ENCODE measurements at places on chromosomes 2 and 18. TPM values are rescaled to one million over a fixed set of nuclear protein-coding genes. Genes with fewer than 3 reads are reported as not detected.

DNA sequence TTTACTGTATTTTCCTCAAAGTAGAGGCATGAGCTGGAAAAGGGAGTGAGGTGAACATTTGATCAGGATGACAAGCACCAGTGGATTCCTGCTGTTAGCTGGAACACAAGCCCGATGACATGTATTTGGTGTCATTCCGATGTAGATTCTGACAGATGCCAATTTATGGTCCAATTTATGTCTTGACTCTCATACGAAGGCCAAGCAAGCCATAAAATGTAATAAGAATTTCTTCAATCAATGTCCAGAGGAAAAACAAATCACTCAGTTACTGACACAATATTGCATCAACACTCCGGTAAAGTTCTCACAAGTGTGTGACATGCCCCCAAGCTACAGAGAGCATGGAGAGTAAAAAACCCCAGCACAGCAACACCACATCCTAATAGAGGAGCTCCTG is 138.3 kb upstream of the ZNF521 start:
- H3K27me3 ChIP-seq = no peaks in the 10 kb centered on the region
- H3K4me3 ChIP-seq = no peak overlapping the region
- H3K27ac ChIP-seq = no peak overlapping the region
- DNase-seq = no peak

DNA sequence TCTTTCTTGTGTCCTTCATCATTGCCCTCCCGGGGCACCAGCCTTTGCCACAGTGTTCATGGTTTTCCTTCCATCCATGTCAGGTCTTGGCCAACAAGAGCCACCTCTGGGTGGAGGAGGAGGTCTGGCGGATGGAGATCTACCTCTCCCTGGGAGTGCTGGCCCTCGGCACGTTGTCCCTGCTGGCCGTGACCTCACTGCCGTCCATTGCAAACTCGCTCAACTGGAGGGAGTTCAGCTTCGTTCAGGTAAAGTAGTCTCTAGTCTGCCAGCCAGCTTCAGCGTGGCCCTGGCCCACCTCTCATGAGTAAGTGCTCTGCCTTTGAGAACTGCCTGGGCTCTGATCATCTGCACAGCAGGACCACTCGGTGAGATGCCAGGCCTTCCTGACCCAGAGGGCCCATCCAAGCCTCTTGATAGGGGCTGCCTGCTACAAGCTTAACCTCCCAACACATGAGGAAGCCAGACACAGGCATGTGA is 31.0 kb downstream of the STEAP3 start:
- H3K36me3 ChIP-seq = peaks cover 16% of the 10 kb centered on the region
- peaks cover 36% of the 10 kb centered on the region for H3K4me1 ChIP-seq
- no peak overlapping the region for H3K27ac ChIP-seq
- H3K27me3 ChIP-seq = no peaks in the 10 kb centered on the region

DNA sequence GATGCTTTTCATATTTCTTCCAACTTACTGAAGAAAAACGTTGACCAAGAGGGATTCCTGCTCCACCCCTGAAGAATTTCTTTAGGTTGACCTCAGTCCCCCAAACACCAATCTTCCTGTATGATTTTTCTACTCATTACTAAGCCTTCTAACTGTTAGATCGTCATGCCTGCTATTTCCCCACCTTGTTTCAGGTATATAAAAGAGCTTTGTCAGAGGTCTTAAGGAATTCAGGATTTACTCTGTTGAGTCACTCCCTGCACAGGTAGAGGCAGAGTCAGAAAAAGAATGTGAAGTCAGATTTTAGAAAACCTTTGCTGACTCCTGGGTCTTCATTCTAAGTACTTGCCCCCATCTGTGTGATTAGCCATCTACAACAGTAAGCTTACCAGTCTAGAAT is 83.8 kb upstream of the NOSTRIN start:
- peaks cover 25% of the 10 kb centered on the region for H3K4me1 ChIP-seq
- H3K27ac ChIP-seq = peak overlapping the region; percentile 84
- no peaks in the 10 kb centered on the region for H3K27me3 ChIP-seq

DNA sequence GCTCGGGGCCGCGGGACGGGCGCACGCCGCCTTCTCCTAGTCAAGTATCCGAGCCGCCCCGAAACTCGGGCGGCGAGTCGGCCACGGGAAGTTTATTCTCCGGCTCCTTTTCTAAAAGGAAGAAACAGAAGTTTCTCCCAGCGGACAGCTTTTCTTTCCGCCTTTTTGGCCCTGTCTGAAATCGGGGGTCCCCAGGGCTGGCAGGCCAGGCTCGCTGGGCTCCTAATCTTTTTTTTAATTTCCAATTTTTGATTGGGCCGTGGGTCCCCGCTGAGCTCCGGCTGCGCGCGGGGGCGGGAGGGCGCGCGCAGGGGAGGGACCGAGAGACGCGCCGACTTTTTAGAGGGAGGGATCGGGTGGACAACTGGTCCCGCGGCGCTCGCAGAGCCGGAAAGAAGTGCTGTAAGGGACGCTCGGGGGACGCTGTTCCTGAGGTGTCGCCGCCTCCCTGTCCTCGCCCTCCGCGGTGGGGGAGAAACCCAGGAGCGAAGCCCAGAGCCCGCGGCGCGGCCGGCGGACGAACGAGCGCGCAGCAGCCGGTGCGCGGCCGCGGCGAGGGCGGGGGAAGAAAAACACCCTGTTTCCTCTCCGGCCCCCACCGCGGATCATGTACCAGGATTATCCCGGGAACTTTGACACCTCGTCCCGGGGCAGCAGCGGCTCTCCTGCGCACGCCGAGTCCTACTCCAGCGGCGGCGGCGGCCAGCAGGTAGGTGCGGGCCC is 617 bp downstream of the FOSL2 start:
- no peaks in the 10 kb centered on the region for H3K27me3 ChIP-seq
- H3K4me3 ChIP-seq = peak overlapping the region; percentile 79
- H3K4me1 ChIP-seq = peaks cover 33% of the 10 kb centered on the region
- H3K27ac ChIP-seq = peak overlapping the region; percentile 89
- H3K36me3 ChIP-seq = no peaks in the 10 kb centered on the region

DNA sequence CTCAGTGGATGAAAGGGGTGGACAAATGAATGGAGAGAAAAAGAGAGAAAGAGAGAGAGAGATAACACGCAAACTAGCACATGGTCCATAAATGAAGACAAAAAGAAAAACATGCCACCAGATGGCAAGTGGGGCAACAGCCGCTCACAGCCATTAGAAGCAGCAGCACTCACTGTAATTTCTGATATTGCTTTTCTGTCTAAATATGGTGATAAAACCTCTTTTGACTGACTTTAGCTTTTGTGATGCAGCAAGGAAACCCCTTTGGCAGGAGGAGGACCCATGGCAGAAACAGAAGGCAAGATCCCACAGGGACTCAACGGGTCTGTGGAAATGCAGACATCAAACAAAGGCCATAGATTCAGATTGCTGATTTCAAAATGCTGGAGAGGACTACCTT is 88.0 kb upstream of the CDH20 start:
- no peaks in the 10 kb centered on the region for H3K36me3 ChIP-seq
- H3K27ac ChIP-seq = no peak overlapping the region
- no peak for DNase-seq
- H3K27me3 ChIP-seq = no peaks in the 10 kb centered on the region

DNA sequence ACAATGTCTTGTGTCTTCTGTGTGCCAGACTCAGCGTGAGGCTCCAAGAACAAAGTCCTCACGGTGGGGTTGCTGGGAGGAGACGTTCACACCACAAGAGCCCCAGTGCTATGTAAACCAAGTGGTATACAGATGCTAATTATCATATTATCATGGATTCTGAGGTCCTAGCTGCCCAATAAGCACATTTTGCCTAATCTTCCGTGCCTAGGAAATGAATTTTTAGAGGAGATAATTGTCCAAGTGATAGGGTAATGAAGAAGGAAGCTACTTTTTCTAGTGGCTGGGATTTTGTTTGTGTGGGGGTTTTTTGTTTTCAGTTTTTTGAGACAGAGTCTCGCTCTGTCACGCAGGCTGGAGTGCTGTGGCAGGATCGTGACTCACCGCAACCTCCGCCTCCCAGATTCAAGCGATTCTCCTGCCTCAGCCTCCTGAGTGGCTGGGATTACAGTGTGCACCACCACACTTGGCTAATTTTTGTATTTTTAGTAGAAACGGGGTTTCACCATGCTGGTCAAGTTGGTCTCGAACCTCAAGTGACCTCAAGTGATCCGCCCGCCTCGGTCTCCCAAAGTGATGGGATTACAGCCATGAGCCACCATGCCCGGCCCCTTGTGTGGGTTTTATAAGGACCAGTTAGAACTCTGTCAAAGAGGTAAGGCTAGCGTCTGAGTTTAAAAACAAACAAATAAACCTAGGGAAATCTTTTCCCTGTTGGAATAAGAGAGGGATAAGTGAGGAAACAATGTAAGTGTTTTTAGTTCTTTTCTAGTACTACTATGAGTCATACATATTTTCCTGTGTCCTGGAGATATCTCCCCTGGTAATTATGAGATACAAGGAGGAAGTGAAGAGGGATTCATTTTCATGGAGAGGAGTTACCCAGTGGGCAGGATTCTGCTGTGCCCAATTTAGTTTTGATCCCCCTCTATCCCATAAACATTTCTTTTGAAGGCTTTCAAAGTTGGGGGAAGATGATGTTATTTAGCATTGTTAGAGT is 9.5 kb upstream of the SMAD7 start:
- H3K4me3 ChIP-seq = no peak overlapping the region
- peaks cover 38% of the 10 kb centered on the region for H3K4me1 ChIP-seq
- no peak for DNase-seq
- no peak overlapping the region for H3K27ac ChIP-seq

DNA sequence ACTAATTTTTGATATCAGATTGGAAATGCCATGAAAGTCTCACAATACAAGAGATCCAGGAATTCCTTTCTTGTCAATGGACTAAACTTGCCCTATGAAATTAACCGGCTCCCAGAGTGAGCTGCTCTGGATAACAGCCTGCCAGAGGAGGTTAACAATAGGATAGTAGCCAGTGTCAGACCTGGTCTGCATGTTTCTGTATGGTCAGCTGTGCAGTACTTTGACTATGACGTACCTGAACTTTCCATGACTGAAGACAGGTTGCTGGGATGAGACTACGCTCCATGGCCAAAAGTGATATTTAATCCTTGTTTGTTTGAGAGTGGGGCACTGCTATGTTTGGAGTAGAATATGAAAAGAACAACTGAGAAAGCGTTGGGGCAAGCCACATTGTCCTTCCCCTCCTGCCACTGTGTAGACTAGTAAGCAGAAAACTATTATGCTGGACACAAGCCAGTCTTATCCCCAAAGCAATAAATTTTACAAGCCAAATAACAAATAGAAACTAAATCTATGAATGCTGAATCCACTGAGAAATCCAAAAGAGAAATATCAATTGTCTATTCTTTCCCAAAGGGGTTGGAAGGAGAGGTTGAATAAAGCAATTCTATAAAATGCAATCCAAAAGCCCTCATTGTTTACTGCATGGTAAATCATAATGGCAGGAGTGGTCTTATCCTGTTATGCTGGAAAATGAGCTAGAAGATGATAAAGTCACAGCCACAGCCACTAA is 115.5 kb upstream of the CYP26B1 start:
- no peaks in the 10 kb centered on the region for H3K27me3 ChIP-seq
- no peaks in the 10 kb centered on the region for H3K36me3 ChIP-seq
- no peak overlapping the region for H3K27ac ChIP-seq
- H3K4me1 ChIP-seq = no peaks in the 10 kb centered on the region
- no peak for DNase-seq

GRCh38 chr18:42801706-42802105 is 313.8 kb downstream of the RIT2 start:
- H3K36me3 ChIP-seq = no peaks in the 10 kb centered on the region
- H3K27me3 ChIP-seq = no peaks in the 10 kb centered on the region
- no peak overlapping the region for H3K4me3 ChIP-seq
- no peak for DNase-seq
- no peaks in the 10 kb centered on the region for H3K4me1 ChIP-seq

GRCh38 chr2:150147889-150148683 is 339.4 kb downstream of the RND3 start:
- no peak for DNase-seq
- no peak overlapping the region for H3K4me3 ChIP-seq
- peaks cover 11% of the 10 kb centered on the region for H3K4me1 ChIP-seq
- no peaks in the 10 kb centered on the region for H3K36me3 ChIP-seq
- no peaks in the 10 kb centered on the region for H3K27me3 ChIP-seq

DNA sequence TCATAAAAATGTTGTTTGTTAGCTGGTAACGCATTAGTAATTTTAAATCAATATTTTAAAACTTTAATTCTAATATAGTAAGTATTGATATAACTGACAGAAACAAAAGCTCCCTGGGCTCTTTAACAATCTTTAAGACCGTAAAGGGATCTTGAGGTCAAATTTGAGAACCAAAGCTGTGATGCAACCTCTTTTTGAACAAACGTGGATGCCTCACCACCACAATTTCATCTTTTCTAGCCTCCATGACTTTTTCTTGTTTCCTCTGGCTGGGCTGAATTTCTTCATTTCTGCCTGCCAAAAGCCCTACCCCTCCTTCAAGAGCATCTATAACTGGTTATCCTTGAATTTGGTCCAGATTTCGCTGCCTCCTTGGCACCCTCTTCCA is 563 bp upstream of the POLE4 start:
- peak overlapping the region; percentile 70 for H3K4me3 ChIP-seq
- DNase-seq = no peak
- H3K27ac ChIP-seq = peak overlapping the region; percentile 67
- H3K27me3 ChIP-seq = no peaks in the 10 kb centered on the region
- no peaks in the 10 kb centered on the region for H3K36me3 ChIP-seq

DNA sequence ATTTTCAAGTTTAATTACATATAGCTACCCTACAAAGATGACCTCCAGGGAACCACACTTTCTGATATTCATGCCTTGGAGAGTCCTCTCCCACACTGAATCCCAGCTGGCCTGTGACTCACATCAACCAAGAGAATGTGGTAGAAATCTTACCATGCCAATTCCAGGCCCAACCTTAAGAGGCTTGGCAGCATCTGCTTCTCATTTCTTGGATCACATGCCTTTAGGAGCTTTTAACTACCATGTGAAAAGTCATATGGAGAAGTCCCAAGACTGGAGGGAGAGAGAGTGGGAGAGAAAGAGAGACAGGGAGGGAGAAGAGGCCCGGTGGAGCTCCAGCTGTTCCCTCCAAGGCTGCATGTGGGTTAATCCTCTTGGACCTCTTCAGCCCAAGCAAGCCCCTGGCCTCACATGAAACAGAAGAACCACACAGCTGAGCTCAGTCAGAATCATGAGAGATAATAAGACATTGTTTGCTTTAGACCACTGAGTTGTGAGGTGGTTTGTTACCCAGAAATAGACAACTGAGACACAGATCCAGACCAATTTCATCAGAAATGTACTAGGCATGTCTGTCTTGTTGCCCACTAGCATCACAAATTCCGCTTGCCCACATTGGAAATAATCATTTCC is 190.7 kb downstream of the MTCL1 start:
- no peaks in the 10 kb centered on the region for H3K27me3 ChIP-seq
- peaks cover 5% of the 10 kb centered on the region for H3K4me1 ChIP-seq
- H3K36me3 ChIP-seq = no peaks in the 10 kb centered on the region
- peak; percentile 13 for DNase-seq

GRCh38 chr2:64112016-64112415 is 32.2 kb downstream of the PELI1 start:
- no peak overlapping the region for H3K4me3 ChIP-seq
- peaks cover 39% of the 10 kb centered on the region for H3K4me1 ChIP-seq
- H3K27ac ChIP-seq = peak overlapping the region; percentile 1

- H3K4me3 ChIP-seq = no peak overlapping the region
- no peaks in the 10 kb centered on the region for H3K27me3 ChIP-seq
- H3K27ac ChIP-seq = no peak overlapping the region
- H3K4me1 ChIP-seq = peaks cover 12% of the 10 kb centered on the region
- H3K36me3 ChIP-seq = no peaks in the 10 kb centered on the region
These were observed 175.0 kb upstream of the SLC39A10 start for GRCh38 chr2:195482010-195482409.

Gene FECH
- polyA plus RNA-seq = 29.2 TPM

Gene TSPYL6
- polyA plus RNA-seq = not detected

Gene FBXO48
- 1.9 TPM for polyA plus RNA-seq

Gene CD8B
- polyA plus RNA-seq = not detected

Gene GPR75
- polyA plus RNA-seq = 2.7 TPM

Gene TMX3
- 55.5 TPM for polyA plus RNA-seq

Measured in keratinocyte (primary cell).